Retina (tissue), 1 donor: ENCODE measurements at places on chromosomes 1 and 21.
A peak's percentile ranks its signal among the peaks of the same experiment; 100 is the strongest.

DNA sequence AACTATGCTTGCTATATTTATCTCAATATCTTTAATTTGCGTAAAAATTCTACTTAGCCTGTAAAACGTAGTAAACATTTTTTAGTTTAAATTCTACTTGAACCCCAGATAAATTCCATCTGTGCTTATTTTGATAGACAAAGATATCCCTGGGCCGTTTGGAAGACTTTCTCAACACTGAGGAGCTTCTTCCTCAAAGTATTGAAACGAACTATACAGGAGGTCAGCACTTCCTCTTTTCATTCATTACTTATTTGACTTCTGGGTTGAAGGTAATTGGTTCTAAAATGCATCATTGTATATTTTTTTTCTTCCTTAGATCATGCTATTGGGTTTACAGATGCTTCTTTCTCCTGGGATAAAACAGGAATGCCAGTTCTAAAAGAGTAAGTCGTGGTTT lies 74.7 kb downstream of the HSPA13 start:
- no peak for DNase-seq

DNA sequence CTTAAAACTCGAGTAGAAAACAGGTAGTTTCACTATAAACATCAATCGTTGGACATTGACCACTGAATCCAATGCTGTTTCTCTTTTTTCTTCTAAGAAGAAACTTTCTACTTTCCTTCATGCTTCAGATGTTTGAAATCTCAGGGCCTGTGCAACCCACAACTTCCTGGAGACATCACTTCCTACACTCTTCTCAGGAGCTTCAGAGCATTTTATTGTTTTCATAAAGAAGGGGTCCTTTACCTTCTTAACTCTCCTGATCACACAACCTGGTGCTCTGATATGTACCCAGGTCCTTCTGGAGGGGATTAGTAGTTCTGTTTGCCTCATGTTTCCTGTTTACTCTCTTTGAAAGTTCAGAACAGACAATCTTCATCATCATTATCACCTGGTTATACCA lies 113.0 kb upstream of the VAV3 start:
- DNase-seq: no peak

DNA sequence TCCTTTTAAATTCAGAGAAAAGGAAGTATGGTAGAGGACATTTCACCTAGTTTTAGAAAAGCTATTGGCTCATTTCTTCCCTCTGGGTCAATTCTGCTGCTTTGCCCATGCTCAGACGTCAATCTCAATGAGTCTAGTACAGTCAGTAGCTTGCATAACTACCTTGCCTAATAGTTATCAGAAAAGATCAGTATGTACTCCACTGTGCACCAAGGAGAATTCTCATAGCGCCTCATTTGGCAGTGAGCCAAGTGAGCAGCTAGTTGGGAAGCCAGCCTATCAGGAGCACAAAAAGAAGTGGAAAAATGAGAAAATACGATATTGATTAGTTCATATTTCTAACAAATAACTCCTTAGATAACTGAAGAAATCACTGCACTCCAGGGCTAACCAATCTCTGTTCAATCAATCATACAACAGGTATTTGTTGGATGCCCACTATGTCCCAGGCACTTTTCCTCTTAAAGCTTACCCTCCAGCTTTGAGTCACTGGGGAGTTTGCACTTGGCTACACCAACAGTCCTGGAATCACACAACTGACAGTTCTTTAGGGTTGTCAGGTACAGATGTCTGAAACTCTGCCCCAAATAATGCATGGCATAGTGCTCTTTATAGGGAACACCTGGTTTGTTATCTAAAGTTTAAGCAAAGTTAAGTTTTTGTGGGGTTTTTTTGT lies 50.2 kb downstream of the PRDX6 start:
- DNase-seq: no peak

DNA sequence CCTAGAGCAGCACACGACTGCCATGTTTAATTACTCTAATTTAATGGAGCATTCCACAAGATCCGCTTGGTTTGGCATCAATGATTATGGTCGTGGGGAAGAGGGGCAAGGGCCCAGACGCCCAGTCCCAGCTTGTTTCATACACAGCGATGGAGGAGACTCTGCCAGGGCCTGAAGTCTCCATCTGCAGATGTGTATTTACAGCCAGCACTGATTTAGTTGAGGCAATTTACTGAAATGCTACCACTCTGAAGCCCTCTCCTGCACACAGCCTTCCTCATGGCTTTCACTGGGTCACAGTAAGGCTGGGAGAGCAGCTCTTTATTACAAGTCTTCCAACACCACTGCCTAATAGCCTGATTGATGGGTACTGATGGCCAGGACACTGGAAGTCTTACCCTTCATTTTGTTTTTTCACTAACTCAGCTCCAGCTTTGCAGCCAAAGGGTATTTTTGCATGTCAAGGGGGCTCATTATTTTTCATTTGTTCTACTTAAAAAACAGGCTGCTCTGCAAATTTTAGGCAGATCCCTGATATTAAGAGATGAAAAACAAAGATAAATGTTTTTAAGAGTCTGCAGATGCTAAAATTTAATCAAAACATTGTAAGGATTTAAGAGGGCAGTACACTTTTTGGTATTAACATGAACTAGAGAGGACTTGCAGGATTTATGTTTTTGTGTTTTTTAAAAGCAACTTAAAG lies 236.3 kb downstream of the SIPA1L2 start:
- DNase-seq: peak; percentile 25

DNA sequence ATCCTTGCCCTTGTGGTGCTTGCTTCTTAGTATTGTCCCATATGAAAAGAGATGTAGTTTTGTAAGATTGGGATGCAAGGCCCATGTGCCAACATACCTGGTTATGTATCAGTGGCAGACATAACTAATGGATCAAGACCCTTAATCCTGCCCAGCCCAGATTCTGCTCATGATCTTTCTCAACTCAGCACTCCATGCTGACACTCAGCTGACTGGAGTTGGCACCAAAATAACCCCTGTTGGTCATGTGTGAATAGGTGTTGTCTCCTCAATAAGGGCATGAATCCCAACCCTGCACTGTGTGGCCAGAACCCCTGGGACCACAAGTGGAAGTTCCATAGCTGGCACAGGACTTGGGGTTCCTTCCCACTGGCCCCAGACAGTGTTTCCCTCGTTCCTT lies 13.9 kb upstream of the CNR2 start:
- DNase-seq: no peak

GRCh38 chr1:54253480-54253879 lies 53.5 kb downstream of the MRPL37 start:
- DNase-seq: no peak

DNA sequence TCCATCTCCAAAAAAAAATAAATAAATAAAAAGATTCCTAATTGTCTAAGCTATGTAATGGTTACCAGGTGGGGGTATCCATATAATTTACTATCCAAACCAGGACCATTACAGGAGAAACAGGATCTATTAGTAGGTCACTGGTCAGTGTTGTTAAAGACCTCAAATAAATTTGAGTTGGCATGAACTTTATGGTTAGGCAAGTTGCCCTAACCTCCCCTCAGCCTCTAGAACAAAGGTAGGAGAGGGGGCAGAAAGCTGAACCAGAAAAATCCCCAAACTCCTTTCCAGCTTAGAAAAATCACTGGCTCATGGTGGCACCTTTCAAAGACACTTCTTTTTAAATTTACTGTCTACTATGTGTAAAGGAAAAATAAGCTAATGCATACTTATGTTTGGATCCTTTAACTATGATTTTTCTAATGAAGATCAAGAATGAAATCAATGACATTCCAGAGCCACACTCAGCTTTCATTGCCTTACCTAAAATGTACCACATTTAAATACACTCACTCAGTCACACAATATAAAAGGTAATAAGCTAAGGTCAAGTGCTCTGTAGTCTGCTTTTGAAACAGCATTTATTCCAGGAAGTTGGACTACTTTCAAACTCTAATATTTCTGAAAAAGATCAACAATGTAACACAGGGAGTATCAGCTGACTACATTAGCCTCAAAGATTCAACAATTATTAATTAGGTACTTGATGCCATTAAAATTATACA lies 13.8 kb downstream of the EIF4G3 start:
- no peak for DNase-seq

- DNase-seq: no peak
Observed at GRCh38 chr1:175363031-175363430, 170.5 kb upstream of the KIAA0040 start.

- DNase-seq: no peak
Observed at GRCh38 chr1:186899977-186900376, 71.2 kb downstream of the PLA2G4A start.

GRCh38 chr1:231460614-231461013 lies 38.5 kb upstream of the EGLN1 start:
- no peak for DNase-seq

GRCh38 chr1:108643492-108644335 lies 17.2 kb downstream of the HENMT1 start:
- peak; percentile 41 for DNase-seq

DNA sequence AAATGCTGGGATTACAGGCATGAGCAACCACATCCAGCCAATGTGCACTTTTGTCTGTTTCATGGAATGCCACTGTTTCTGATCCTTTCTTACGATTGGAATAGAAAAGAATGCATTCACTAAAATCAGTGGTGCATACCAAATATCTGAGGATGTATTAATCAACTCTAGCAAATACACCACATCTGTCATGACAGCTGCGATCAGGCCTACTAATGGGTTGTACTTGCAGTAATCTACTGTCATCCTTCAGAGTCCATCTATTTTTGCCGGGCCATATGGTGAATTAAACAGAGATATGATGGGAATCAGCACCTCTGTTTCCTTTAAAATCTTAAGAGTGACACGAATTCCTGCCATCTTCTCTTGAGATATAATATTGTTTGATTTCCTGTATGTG lies 8.5 kb upstream of the USP1 start:
- peak; percentile 32 for DNase-seq

DNA sequence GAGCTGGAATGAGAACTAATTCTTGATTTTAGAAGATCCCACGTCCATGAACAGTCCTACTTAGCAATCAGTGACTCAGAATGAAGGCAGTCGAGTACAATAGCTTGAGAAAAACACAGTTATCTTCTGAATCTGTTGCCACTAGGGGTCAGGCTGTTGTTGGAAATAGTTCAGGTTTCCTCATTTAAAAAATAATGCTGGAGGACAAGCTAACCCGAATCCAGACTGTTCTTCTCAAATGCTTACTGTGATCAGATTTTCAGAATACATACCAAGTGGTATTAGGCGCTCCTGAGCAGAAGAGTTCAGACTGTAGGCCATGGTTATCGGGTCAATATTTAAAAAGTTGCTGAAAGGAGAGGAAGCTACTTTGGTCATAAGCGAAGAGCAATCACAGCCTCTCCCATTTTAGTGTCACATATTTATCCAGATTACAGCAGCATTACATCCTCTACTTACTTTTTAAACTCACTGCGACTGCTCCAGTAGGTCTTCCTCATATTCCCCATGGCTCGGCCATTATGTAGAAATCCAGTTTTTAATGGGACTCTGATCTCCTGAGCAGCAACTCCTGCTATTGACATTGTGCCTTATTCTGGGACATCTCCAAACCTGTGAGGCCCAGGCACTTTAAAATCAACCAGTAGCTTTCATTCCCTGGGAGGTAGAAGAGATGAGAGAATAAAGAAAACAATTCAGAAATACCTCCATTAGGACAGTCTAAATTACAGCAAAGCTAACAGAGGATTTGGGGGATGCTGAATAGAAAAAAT lies 10.9 kb downstream of the ERRFI1 start:
- peak; percentile 54 for DNase-seq

DNA sequence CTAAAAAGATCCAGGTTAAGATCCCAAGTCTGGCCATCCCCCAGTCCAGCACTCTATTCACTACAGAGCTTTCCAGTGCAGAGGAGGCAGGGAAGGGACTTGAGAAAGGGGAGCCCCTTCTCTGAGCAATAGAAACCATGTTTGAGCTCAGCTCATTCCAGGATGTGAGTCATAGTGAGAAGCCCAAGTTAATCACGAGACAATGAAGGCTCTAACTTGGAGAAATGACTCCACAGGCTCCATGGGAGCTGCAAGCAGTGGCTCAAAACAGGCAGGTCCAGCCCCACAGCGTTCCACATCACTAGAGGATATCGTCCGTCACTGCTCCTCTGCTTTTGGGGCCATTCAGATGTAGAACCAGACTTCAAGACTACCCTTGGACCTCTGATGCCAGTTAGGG lies 59.1 kb downstream of the CAMK2N1 start:
- no peak for DNase-seq

GRCh38 chr1:166705376-166706289 lies 133.6 kb upstream of the POGK start:
- no peak for DNase-seq

DNA sequence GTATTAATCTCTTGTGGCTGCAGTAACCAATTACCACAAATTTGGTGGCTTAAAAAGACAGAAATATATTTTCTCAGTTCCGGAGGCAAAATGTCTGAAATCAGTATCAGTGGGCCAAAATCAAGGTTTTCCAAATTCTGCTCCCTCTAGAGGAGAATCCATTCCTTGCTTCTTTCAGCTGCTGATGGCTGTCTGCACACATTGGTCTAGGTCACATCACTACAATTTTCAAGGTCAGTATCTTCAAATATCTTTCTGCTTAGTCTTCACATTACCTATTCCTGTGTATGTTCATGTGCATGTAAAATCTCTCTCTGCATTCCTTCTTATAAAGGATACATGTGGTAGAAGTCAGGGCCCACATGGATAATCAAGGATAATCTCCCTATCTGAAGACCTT lies 999.4 kb downstream of the KCNT2 start:
- no peak for DNase-seq

GRCh38 chr1:43648876-43649477 lies 972 bp upstream of the KDM4A start:
- no peak for DNase-seq

- DNase-seq: no peak
Observed at GRCh38 chr1:1178794-1179331, 5.2 kb downstream of the TTLL10 start.

- DNase-seq: no peak
Observed at GRCh38 chr1:234529095-234529949, 50.3 kb upstream of the TARBP1 start.

DNA sequence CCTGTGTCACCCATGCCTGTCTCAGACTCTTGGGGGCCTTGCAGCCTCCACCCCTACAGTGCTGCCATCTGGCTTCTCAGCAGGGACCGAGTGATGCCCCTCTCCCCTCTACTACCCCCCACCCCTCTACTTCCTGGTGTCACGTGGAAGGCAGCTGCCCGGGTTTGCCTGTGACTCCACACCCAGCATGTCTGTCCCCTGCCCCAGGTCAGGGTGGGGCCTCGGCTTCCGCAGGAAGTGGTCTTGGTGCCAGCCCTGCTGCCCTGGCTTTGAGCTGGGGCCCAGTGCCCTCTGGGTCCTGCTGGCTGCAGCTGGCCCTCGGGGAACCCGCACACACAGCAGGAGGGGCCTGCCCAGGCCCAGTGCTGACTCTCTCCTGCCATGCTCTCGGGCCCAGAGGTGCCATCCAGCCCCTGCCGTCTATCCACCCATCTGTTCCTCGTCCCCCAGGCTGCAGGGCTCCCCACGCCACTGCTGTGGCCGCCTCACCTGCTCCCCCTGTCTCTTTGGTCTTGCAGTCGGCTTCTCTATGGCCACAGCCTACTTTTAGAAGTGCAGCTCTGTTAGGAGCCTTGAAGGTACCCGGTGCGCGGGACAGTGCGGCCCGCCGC lies 24.0 kb downstream of the PLCH2 start:
- no peak for DNase-seq

GRCh38 chr1:70227439-70227838 lies 6.3 kb downstream of the SRSF11 start:
- DNase-seq: no peak
